ENCODE measurements at places on chromosomes 7 and 10.

DNA sequence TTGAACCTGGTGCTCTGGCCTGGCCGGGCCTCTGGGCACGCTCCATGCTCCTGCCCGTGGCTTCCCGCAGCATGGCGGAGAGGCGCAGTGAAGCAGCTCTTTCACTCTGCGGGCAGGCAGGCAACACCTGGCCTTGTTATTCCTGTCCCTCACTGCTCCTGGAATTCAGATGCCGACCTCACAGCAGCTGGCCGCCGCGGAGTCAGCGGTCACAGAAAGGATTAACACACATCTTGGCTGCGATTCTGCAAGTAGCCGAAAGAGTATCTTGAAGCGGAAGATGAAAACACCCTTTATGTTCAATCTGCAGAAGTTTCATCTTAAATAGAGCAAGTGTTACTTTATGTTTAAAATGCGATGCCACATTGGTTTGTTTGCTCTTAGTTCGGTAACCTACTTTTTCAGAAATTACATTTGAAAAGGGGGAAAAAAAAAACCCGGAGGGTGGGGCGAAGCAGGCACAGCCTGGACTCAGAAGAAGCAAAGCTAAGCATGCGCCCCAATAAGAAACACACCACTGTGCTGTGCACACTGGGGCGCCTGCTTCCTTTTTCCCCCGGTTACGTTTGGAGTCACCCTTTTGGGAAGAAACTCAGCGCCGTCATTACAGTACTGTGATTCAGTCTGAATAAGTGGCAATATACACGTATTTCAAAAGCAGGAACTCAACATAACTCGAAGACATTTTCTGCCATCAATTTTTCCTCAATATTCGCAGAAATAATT, 42.3 kb downstream of the BRI3 start:
- DNase-seq, result peak; percentile 35

- no peak for DNase-seq
These were observed 143.5 kb upstream of the GHITM start for GRCh38 chr10:83995738-83996331.

DNA sequence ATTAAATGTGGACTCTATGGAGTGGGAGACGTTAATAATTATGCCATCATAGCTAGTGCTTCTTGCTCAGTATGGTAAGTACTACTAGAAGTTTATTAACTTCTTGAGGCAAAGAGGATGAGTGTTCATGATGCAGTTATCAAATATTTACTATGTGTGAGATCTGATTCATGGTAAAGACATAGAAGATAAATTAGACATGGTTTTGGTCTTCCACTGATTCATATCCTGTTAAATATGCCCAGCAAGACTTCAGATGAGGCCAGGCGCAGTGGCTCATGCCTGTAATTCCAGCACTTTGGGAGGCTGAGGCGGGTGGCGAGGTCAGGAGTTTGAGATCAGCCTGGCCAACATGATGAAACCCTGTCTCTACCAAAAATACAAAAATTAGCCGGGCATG, 547.1 kb upstream of the ANKRD30A start:
- DNase-seq, result peak; percentile 75

GRCh38 chr7:116998567-116999175, 45.4 kb downstream of the ST7 start:
- no peak for DNase-seq

- DNase-seq, result no peak
These were observed 175.7 kb downstream of the GFRA1 start for GRCh38 chr10:116097239-116097784.

Data from AG10803 (cell line).